ENCODE measurements at places on chromosomes 13 and 19.
A peak's percentile ranks its signal among the peaks of the same experiment; 100 is the strongest.

- no peak for DNase-seq
Observed at GRCh38 chr19:5086725-5087439, 118.0 kb downstream of the KDM4B start.

DNA sequence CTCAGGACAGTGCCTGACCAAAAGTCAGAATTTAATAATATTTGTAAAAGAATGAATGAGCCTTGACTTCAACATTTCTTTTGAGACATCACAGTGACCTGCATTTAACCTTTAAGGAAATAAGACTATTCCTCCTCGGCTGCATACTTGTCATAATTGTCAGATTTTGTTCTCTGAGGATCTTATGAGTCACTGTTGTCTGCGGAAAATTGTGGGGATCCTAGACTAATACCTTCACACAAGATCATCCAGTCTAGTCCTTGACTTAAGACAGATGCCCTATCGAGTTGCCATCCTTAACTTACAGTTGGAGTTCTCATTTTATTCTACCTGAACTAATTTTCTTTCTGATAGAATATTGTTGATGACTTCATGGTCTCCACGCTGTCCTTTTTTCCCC is 198.4 kb downstream of the DLEU7 start:
- DNase-seq: no peak

DNA sequence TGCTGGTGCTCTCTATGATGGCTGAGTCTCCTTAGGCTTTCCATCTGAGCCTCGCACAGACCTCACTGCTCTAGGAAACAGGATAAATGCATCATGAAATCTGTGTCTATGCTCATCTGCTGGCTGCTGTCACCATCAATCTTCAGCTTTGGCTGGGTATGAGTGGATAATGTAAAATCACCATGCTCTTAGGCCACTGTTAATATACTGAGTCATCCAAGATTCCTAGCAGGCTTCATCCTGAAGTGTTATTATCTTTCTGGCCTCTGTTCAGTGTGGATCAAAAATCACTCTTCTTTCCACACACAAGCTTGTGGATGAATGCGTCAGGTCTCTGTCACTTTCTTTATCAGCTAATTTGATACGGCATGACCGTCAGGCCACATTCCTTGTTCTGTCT is 317.4 kb downstream of the NALCN start:
- DNase-seq: no peak

GRCh38 chr13:22243469-22244163 is 572.7 kb downstream of the FGF9 start:
- DNase-seq: no peak

DNA sequence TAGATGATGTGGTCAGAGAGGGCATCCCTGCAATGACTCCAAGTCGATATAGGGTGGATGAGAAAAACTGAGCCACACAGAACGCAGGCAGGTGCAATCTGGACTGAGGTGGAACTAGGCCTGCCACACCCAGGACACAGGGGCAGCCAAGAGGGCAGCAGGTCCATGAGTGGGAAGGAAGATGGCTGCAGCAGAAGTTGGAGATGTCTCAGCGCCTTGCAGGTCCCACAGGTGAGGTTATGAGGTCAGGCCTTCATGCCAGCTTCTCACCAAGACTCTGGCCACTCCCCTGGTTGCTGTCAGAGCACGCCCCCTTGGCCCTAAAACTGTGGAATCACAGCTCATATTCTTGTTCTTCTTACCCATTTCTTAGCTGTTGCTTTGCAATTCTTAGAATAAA is 147.7 kb upstream of the VSTM2B start:
- no peak for DNase-seq

- DNase-seq: no peak
Observed at GRCh38 chr19:1126984-1127760, 23.4 kb downstream of the GPX4 start.

GRCh38 chr13:74299721-74300120 is 165.5 kb upstream of the KLF12 start:
- DNase-seq: no peak

DNA sequence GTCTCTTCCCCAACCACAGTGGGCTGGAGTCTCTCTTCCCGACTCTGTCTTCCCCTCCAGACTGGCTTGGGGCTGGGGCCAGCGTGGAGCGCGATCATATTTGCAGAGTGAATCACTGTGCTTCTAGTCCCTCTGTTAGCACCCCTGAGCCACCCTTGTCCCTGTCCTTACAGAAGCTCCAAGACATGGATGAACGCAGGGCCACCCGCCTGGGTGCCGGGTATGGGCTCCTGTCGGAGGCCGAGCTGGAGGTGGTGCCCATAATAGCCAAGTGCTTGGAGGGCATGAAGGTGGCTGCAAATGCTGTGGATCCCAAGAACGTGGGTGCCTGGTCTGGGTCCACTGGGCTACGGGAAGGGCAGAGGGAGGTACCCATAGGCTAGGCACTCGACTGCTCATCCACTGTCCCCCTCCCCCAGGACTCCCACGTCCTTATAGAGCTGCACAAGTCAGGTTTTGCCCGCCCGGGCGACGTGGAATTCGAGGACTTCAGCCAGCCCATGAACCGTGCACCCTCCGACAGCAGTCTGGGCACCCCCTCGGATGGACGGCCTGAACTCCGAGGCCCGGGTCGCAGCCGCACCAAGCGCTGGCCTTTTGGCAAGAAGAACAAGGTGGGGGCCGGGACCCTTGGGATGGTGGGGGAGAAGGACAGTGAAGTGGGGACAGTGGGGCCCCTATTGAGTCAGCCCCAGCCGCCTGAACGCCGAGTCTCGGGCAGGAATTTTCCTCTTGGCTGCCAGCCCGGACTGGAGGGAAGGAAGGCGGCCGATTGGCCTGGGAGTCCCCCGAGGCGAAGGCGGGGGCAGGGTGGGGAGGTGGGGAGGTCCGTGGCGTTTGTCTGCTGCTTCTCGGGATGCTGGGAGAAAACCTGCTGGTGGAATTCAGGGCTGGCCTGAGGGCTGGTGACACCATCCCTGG is 5.2 kb downstream of the TRIP10 start:
- no peak for DNase-seq

DNA sequence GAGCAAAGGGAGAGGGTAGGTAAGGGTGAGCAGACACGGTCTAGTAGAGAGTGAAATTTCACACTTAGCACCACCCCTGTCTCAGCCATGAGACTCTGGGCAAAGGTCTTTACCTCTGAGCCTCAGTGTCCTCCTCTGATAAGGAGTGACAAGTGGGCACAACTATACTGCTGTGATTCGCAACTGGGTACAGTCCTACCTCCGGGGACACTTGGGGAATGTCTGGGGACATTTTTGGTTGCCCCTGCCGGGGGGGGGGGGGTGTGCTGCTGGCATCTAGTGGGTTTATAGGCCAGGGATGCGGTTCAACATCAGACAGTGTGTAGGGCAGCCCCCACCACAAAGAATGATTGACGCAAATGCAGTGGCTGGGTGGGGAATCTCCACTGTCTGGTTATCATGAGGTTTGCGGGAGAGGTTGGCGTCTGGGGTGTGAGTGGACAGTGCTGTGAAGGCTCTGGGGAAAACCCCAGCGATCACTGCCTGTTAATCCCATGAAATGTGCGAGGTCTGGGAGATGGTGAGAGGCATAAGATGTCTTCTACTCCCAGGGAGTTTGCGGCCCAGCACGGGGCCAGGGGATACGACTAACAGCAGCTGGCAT is 4.3 kb downstream of the NACC1 start:
- DNase-seq: no peak

GRCh38 chr19:18153556-18154134 is 682 bp downstream of the PIK3R2 start:
- peak; percentile 23 for DNase-seq

DNA sequence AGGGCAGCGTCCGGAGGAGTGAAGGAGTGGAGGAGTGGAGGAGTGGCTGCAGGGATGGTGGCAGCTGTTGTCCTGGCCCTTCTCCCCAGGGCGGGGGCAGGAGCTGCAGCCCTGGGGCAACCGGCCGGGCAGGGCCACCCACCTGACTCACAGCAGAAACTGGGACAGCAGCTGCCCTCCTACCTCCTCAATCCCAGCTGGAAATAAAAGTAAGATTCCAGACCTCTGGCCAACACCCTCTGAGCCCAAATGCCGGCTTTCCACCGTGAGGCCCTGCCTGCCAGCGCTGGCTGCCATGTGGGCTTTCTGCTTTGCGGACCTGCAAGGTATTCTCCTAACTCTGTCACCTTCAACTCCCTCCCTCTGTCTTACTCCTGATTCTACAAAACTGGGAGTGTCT is 3.3 kb upstream of the CLPP start:
- DNase-seq: no peak

DNA sequence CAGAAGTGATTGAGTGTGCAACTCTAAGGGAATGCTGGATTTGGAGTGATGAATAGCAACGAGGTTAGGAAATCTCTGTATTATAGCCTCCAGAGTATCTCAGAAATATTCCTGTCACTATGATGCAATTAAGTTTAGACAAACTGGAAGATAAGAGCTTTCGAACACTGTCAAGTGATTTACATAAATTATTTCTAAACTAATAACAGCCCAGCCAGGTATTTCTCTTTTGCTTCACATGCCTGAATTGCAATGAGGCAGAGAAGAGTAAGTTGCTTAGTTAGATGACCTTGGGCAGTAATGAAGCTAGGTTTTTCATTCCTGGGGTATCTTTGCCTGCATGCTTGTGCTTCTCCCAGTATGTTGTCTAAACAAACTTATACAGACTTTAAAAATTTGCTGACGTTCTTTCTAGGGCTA is 134.5 kb downstream of the LMO7 start:
- DNase-seq: no peak

DNA sequence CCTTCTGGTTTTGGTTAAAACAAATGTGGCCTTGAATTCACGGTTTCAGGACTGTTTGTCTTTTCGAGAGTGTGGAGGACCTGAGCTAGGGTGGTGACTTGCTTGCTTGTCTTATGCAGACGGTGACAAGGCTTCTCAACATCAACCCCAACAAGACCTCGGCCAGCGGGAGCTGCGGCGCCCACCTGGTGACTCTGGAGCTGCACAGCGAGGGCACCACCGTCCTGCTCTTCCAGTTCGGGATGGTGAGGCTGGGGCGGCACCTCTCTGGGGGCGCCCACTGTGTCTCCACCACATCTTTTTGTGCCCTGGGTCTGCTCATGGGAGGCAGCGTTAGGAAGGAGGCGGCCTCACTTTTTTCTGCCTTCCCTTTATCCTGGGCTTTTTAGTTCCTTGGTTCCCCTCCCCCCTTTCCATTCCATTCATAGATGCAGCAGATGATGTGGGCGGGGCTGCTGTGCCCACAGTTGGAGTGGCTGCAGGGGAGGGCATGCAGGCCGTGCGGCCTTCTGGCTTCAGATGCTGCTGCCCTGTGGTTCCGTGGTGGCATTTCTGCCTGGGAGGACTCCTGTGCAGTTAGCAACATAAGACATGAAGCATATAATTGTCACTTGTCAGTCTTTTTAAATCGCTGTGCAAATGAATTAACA is 23.3 kb downstream of the LAMP1 start:
- no peak for DNase-seq

- DNase-seq: no peak
Observed at GRCh38 chr13:112185466-112185865, 118.5 kb downstream of the SOX1 start.

DNA sequence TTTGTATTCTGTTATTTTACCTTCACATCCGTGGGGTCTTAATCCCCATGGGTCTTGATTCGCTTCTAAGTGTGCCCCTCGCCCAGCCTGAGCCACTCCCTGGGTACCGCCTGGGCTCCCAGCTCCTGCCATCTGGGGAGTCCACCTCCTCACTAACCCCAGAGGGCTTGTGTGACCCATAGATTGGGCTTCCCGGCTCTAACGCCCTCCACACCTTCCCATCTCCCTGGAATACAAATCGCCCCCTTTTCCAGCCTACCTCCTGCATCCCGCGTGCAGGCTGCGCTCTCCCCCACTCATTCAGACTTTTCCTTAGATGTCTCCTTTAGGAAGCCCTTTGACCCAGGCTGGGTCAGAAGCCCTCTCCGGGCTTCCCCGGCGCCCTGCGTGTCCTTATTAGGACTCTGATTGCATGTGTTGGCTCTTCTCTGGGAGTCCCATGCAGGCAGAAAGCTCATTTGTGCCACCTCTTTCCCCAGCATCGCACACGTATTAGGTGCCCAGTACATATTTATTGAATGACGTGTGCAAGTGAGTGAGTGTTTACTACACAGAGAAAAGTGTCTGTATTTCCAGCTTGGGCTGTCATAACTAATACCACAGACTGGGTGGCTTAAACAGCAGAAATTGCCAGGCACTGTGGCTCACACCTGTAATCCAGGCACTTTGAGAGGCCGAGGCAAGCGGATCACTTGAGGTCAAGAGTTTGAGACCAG is 757 bp downstream of the CCDC124 start:
- no peak for DNase-seq

GRCh38 chr19:275000-275399 is 16.2 kb downstream of the PLPP2 start:
- DNase-seq: no peak

DNA sequence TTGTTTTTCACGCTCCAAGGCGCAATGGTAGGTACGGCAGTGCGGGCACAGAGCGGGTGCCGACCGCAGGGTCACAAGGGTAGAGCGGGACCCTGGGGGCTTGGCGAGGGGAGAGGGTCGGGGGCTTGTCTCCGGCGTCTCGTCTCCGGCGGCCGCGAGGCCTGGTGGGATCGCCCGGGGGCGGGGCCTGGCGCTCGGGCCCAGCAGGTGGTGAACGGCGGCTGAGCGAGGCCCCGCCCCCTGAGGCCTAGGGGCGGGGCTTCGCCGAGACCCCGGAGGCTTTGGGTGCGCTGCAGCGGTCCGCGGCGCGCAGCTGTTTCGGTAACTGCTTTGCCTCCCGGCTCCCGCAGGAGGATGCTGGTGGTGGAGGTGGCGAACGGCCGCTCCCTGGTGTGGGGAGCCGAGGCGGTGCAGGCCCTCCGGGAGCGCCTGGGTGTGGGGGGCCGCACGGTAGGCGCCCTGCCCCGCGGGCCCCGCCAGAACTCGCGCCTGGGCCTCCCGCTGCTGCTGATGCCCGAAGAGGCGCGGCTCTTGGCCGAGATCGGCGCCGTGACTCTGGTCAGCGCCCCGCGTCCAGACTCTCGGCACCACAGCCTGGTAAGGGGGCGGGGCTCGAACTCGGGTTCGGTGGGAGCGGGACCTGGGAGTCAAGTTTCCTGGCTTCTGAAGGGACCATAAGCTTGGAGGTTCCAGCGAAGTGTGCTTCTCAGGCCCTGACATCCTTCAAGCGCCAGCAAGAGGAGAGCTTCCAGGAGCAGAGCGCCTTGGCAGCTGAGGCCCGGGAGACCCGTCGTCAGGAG is at the start of gene TSEN34:
TSS of gene TSEN34 (plus strand) at position 298 of the 800 bp plus-strand sequence. CDS start at position 355, 57 bp downstream.
- peak; percentile 84 for DNase-seq
